Tongue (tissue), 3 donors: ENCODE measurements at places on chromosomes 6 and 20. TPM values are rescaled to one million over a fixed set of nuclear protein-coding genes. Genes with fewer than 3 reads are reported as not detected.

RAET1L gene
- total RNA-seq = 3.3 TPM

FAM83D gene
- total RNA-seq = 9.5 TPM

OPRL1 gene
- total RNA-seq = 0.62 TPM

LY6G6C gene
- total RNA-seq = 1.1 TPM

OARD1 gene
- 8.3 TPM for total RNA-seq

RNF182 gene
- total RNA-seq = 0.51 TPM

SEL1L2 gene
- total RNA-seq = not detected

TFAP2B gene
- total RNA-seq = under 0.01 TPM

LY86 gene
- total RNA-seq = 0.72 TPM

PLA2G7 gene
- 0.82 TPM for total RNA-seq

HLA-DQA1 gene
- not detected for total RNA-seq

KCNK15 gene
- total RNA-seq = 0.41 TPM

SIRPD gene
- total RNA-seq = not detected

MAPK13 gene
- total RNA-seq = 12.2 TPM

MPIG6B gene
- not detected for total RNA-seq

SOBP gene
- total RNA-seq = 19.2 TPM

CBLN4 gene
- total RNA-seq = not detected

RHAG gene
- 3.0 TPM for total RNA-seq

PGM3 gene
- 40.6 TPM for total RNA-seq

GJA10 gene
- total RNA-seq = not detected
